ENCODE measurements at places on chromosomes 11 and 22. TPM values are rescaled to one million over a fixed set of nuclear protein-coding genes. Genes with fewer than 3 reads are reported as not detected.

DNA sequence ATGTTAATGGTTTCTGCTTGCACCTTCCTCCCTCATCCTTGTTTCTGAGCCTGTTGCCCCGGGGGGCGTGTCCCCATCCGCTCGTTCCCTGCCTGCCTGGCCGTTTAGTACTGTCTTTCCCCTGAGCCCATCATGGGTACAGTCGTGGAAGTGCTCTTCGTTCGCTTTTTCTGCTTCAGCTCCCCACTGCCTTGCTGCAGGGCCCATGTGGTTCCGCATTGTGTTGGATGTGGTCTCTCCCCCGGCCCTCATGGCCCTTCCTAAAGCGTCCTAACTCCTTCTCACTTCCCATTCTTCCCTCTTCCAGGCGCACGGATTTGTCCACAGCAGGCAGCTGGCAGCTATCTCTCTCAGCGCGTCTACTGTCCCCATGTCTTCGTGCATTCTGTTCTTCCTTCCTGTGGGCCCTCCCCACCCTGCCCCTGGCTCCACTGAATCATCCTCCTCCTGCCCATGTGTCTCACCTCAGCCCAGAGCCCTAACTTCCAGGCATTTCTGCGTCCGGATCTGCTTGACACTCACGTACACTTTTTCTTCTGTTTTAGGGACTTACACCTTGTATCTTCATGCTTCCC, 98.1 kb downstream of the ZBTB16 start:
- peak overlapping the region; percentile 99 for H3K27ac ChIP-seq
- H3K36me3 ChIP-seq, result peaks cover 3% of the 10 kb centered on the region
- no peaks in the 10 kb centered on the region for H3K27me3 ChIP-seq
- H3K4me1 ChIP-seq, result peaks cover 95% of the 10 kb centered on the region

GRCh38 chr22:44225091-44225689, 44.5 kb downstream of the PARVG start:
- DNase-seq, result no peak
- H3K27ac ChIP-seq, result no peak overlapping the region
- H3K4me3 ChIP-seq, result no peak overlapping the region
- H3K27me3 ChIP-seq, result no peaks in the 10 kb centered on the region
- H3K4me1 ChIP-seq, result no peaks in the 10 kb centered on the region

- H3K27me3 ChIP-seq, result no peaks in the 10 kb centered on the region
- no peak for DNase-seq
Measured at GRCh38 chr22:19917389-19918138, 24.0 kb upstream of the COMT start.

DNA sequence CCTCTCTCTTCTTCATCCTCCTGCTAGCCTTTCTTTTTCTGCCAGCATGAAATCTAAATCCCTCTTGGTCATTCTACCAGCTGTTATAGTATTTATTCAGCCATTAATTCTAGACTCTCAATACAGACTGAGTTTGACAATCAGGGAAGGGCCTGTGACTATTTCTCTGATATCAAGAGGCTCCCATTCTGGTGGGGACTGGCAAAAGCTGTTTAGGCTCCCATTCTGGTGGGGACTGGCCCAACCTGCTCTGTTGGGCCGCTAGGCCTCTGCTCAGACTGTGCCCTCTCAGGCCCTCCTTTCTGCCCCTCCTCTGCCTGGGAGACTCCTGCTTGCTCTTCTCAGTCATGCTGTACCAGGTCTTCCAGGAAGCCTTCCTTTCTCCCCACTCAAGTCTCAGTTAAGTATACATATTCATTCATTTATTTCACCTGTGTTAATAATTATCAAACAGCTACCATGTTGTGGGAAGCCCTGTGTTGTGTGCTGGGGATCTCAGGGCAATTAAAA, 323.7 kb upstream of the NARS2 start:
- no peaks in the 10 kb centered on the region for H3K27me3 ChIP-seq
- H3K27ac ChIP-seq, result no peak overlapping the region
- no peaks in the 10 kb centered on the region for H3K4me1 ChIP-seq
- H3K36me3 ChIP-seq, result no peaks in the 10 kb centered on the region
- no peak for DNase-seq

- H3K27me3 ChIP-seq, result no peaks in the 10 kb centered on the region
- peak overlapping the region; percentile 83 for H3K27ac ChIP-seq
- peak overlapping the region; percentile 71 for H3K4me3 ChIP-seq
- DNase-seq, result peak; percentile 61
- H3K36me3 ChIP-seq, result peaks cover 21% of the 10 kb centered on the region
- H3K4me1 ChIP-seq, result peaks cover 6% of the 10 kb centered on the region
Measured at GRCh38 chr11:45181193-45181888, 34.9 kb downstream of the PRDM11 start.

DNA sequence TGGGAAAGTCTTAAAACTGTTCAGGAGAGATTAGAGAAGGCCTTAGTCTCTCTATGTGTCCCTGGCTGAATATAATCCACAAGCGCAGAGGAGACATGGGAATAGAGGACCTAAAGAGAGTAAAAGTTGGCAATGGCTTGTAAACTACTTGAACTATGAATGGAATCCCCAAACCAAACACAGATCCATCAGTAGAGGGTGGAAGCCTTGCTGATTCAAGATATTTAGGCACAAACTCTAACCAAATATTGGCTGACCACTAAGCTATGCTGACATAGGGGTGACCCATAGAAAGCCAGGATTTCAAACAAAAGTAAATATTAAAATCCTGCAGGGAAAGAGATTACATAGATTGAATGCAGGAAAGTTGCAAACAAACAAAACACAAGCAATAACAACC, 439.2 kb downstream of the DLG2 start:
- no peak for DNase-seq
- no peaks in the 10 kb centered on the region for H3K36me3 ChIP-seq
- no peak overlapping the region for H3K27ac ChIP-seq
- no peaks in the 10 kb centered on the region for H3K27me3 ChIP-seq

DNA sequence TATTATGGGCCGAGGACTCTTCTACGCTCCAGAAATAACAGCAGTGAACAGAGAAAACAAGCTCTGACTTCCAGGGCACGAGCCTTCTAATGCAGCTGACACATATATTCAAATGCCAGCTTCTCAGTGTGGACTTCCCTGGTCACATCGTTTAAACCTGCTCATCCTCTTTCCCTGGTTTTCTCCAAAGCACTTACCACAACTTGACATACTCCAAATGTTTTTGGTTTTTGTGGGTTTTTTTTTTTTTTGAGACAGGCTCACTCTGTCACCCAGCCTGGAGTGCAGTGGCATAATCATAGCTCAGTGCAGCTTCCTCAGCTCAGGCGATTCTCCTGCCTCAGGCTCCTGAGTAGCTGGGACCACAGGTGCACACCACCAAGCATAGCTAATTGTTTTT, 105.5 kb downstream of the MICAL3 start:
- H3K27ac ChIP-seq, result peak overlapping the region; percentile 76
- H3K4me1 ChIP-seq, result peaks cover 78% of the 10 kb centered on the region
- DNase-seq, result no peak
- no peaks in the 10 kb centered on the region for H3K27me3 ChIP-seq

GRCh38 chr22:20511578-20512229, 4.3 kb downstream of the MED15 start:
- peak overlapping the region; percentile 95 for H3K27ac ChIP-seq
- peaks cover 5% of the 10 kb centered on the region for H3K36me3 ChIP-seq
- no peaks in the 10 kb centered on the region for H3K27me3 ChIP-seq
- H3K4me1 ChIP-seq, result peaks cover 53% of the 10 kb centered on the region
- H3K4me3 ChIP-seq, result no peak overlapping the region

Gene TMEM191C
- total RNA-seq, result not detected

Gene LMNTD2
- total RNA-seq, result 0.25 TPM

- H3K4me3 ChIP-seq, result no peak overlapping the region
- no peak for DNase-seq
- no peaks in the 10 kb centered on the region for H3K36me3 ChIP-seq
- H3K27ac ChIP-seq, result no peak overlapping the region
- no peaks in the 10 kb centered on the region for H3K4me1 ChIP-seq
Measured at GRCh38 chr11:118295815-118296454, 8.6 kb upstream of the CD3E start.

DNA sequence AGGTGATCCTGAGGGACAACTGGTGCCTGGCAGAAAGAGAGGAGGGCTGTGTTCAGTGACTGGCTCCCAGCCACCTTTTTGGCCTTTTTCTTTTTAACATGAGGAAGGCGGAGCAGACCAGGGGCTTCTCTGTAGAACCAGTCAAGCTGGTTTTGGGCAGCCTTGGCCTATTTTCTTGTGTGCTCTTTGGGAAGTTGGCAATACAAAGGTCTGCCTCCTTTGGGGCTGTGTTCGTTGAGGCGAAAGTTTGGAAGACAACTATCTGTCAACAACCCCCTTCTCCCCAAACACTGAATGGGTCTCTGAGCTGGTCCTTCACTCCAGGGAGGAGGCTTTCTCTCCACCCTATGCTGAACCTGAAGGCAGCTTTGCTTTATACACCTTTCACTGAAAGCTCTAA, 8.5 kb downstream of the MARK2 start:
- H3K27me3 ChIP-seq, result no peaks in the 10 kb centered on the region
- no peak overlapping the region for H3K27ac ChIP-seq
- no peak for DNase-seq
- no peak overlapping the region for H3K4me3 ChIP-seq

DNA sequence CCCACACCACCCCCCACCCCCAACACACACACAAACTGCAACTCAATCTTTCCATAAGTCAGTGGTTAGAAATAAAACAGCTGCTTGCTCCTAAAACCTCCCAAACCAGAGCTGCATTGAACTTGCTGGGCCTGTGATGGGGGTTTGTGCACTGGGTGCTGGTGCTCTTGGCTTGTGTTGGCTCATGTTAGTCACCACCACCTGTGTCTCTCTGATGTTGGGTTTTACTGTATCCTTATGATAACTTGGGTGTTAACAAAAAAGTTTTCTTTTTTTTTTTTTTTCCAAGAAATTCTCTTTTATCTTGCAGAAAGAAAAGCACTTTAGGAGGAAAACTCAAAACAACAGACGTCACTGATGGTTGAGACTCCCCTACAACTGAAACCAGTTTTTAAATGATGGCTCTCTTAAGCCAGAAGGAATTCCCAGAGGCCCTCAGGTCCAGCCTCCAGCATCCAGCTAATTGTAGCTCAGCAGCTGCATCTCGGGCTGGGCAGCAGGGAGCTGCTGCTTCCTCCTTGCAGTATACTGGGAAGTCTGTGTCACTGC, 79.9 kb upstream of the DRD2 start:
- no peaks in the 10 kb centered on the region for H3K4me1 ChIP-seq
- DNase-seq, result no peak
- H3K27me3 ChIP-seq, result no peaks in the 10 kb centered on the region
- H3K36me3 ChIP-seq, result no peaks in the 10 kb centered on the region
- H3K4me3 ChIP-seq, result no peak overlapping the region

DNA sequence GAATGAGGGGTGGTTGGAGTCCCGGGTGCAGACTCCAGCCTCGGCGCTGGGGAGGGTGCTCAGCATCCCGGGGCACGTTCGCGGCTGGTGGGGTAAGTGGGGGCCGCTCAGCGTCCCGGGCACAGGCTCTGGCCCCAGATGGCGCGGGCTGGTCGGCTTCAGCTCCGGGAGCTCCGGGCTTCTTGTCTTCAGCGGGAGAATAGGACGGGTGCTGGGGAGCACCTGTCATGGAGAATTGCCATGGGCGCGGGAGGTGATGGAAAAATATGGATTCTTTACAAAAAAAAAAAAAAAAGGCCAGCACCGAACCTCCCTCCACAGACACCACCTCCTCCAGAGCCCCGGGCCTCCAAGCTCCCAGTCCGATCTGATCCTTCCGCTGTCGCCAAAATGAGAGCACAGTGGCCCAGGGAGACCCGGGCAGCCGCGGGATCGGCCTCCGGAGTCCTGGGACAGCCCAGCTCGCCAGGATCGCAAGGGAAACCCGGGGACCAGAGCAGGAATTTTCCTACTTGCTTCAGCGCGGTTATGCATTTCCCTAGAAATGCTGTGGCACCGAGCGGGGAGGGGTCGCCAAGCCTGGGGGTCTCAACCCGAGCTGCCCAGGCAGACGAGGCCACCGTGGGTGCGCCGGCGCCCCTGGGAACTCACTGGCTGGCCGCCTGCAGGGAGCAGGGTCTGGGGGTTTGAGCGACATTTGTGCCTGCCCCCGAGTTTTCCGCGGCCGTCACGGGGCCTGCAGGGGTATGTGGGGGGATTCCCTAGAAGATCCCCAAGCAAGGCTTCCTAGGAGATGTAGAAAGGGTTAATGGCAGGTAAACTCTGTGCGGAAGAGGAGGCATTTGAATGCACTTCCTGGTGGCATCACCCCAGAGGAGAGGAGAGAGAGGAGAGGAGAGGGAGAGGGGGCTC, 1336.9 kb downstream of the BRD1 start:
- no peaks in the 10 kb centered on the region for H3K4me1 ChIP-seq
- H3K27me3 ChIP-seq, result peaks cover 3% of the 10 kb centered on the region
- no peak overlapping the region for H3K27ac ChIP-seq
- no peaks in the 10 kb centered on the region for H3K36me3 ChIP-seq

Gene CLMP
- 4.2 TPM for total RNA-seq

- no peaks in the 10 kb centered on the region for H3K36me3 ChIP-seq
- no peak overlapping the region for H3K27ac ChIP-seq
- no peaks in the 10 kb centered on the region for H3K27me3 ChIP-seq
- no peak overlapping the region for H3K4me3 ChIP-seq
- no peaks in the 10 kb centered on the region for H3K4me1 ChIP-seq
Measured at GRCh38 chr22:21989049-21989448, 6.5 kb upstream of the TOP3B start.

DNA sequence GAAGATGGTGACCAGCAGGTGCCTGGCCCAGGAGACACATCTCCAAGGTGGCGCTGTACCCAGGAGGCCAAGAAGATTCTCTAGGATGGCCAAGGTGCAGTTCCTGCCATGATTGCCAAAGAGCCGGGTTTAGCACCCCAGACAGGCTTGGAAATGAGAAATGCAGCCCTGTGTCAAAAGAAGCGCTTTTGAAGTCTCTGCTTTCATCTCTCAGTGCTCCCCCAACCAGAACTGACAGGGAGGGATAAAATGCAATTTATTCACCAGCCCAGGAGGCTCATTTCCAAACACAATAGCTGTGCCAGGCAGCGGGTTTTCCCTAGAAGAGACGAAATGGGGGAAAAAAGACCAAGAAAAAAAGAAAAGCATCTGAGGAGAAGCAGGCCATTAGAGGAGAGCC, 195.9 kb upstream of the NCAM1 start:
- H3K36me3 ChIP-seq, result no peaks in the 10 kb centered on the region
- H3K4me3 ChIP-seq, result no peak overlapping the region
- H3K27me3 ChIP-seq, result no peaks in the 10 kb centered on the region
- DNase-seq, result no peak
- no peak overlapping the region for H3K27ac ChIP-seq
- peaks cover 5% of the 10 kb centered on the region for H3K4me1 ChIP-seq

DNA sequence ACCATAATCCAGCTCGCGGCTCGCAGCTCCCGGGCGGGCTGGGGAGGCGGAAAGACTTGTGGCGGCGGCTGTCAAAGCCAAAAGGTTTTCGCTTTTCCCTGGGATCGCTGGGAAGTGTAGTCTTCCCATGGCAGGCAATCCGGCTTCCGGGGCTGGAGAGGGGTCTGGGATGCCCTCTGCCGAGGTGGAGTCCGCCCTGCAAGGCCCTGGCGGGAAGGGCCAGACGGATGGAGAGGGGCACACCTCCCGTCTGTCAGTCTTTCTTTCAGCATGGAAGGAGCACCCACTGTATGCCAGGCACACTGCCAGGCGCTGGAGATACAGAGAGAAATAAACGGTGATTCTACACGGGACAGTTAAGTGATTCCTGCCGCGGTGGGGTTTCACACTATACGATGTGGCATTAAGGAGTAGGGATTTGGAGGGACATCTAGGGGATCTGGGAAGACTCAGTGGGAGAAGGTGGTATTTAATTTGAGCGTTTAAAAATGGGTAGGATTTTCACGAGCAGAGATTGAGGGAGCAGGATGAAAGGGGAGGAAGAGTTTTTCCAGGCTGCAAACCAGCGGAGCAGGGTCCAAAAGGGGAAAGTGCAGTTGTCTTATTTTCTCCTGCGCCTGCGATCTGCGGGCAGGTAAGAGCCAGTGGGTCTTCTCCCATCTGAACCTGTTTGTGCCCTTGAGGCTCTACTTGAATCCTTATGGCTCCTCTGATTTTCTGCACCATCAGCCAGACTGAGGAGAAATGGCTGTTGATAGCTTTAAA, at the start of gene BACE1:
TSS of gene BACE1 (minus strand) at position 60 of the 765 bp plus-strand sequence. CDS start 461 bp downstream, outside the sequence.
- DNase-seq, result peak; percentile 83
- peak within 1 kb of the TSS; percentile 95 for H3K4me3 ChIP-seq
- no peaks in the 10 kb centered on the region for H3K27me3 ChIP-seq
- H3K27ac ChIP-seq, result peak within 1 kb of the TSS; percentile 61

All from psoas muscle (tissue), 8 donors.